Endothelial cell of umbilical vein (primary cell): ENCODE measurements at places on chromosomes 2 and 18.

- peak; percentile 70 for DNase-seq
Observed at GRCh38 chr2:134379293-134379692, 125.4 kb downstream of the MGAT5 start.

DNA sequence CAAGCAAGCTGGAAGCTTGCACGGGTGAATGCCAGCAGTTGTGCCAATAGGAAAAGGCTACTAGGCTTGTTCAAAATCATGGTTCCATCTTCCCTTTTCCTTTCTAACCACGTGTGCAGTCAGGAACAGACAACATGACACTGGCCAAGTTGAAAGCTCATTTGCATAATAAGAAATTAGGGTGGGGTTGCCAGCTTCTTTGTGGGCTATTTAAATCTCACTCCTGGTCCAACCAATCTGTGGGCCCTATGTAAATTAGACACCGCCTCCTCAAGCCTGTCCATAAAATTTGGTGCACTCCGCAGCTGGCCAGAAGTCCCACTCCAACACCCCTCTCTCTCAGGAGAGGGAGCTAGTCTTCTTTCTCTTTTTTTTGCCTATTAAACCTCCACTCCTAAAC, 1948.4 kb upstream of the PIK3C3 start:
- DNase-seq: no peak

- DNase-seq: no peak
Observed at GRCh38 chr2:3637311-3637675, 20.7 kb upstream of the ALLC start.

- peak; percentile 21 for DNase-seq
Observed at GRCh38 chr18:59631583-59632181, 65.5 kb downstream of the CCBE1 start.

- no peak for DNase-seq
Observed at GRCh38 chr2:96323849-96324248, 1.3 kb upstream of the ITPRIPL1 start.

DNA sequence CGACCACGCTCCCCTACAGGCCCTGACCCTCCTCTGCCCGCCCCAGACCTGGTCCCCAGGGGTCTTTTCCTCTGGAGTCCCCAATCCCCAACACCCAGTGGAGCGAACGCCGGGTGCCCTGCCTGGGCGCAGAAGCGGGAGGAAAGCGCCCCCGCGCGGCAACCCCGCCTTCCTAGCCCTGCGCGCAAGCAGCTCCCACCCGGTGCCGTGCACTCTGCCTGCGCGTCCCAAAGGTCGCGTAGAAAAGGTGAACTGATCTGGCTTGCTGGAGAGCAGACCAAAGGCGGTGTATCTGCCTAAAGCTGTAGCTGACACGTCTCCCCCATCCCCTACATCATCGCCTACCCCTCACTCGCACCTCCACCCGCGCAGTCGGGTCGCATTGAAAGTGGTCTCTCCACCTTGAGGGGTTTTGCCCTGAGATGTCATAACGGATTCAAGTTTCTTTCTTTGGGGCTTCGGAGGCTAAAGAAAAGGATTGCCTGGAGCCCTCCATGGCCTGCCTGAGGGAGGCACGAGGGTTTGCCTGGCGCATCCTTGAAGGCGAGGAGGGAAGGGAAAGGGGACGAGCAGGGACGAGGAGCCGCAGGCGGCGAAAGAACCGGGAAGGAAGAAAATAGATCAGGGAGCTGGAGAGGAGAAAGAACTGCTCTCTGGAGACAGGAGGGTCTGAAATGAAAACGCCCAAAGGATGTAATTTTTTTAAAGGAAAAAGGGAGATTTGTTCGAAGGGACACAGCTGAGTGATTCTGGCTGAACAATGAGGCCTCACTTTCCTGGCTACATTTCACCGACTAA, 5.8 kb downstream of the GAD1 start:
- DNase-seq: no peak

GRCh38 chr2:139033300-139033699, 253.1 kb upstream of the NXPH2 start:
- DNase-seq: no peak

DNA sequence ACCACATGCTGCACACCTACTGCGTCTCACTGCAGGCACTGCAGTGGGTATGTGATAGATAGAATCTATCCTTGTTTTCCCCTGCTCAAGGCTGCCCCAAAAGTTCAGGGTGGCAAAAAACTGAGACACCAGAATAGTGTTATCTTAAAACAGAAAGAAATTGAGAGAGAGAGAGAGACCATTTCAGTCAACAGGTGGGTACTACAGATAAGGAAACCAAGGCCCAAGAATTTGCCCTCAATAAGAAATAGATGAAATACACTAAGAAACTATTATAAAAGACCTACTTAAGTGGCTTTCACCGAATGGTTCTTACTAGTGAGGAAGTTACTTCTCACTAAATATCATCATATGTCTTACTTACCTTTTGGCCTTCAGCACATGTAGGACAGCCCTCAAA, 27.9 kb downstream of the EPG5 start:
- no peak for DNase-seq

- no peak for DNase-seq
Observed at GRCh38 chr2:168137510-168138180, 109.8 kb downstream of the STK39 start.

GRCh38 chr2:191010887-191011885, 2.8 kb downstream of the STAT1 start:
- no peak for DNase-seq

GRCh38 chr18:63309422-63309821, 10.1 kb downstream of the BCL2 start:
- no peak for DNase-seq

DNA sequence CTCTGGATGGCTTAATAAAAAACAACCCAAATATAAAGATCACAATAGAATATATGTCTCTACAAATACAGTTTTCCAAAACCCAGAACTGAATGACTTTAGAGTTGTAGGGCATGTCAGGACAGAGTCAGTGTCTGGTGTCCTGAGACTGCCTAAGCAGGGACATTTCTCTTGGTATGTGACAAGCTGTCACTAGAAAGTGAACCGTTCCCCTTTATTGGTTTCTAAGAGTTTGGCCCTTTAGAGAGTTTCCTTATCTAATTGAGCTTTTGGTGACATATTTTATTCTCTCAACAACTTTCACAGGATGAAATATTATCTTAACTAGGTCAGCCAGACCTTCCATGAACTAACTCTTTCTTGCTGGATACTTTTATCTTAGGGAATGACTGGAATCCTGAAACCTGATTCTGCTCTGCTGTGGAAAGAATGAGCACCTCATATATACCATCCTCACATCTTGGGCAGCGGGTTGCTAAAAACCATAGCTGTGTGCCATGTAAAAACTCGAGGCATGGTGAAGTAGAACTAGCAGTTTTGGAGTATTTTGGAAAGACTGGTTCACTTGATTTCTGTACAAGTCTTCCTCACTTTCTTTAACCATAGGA, 54.8 kb downstream of the CAVIN2 start:
- no peak for DNase-seq

DNA sequence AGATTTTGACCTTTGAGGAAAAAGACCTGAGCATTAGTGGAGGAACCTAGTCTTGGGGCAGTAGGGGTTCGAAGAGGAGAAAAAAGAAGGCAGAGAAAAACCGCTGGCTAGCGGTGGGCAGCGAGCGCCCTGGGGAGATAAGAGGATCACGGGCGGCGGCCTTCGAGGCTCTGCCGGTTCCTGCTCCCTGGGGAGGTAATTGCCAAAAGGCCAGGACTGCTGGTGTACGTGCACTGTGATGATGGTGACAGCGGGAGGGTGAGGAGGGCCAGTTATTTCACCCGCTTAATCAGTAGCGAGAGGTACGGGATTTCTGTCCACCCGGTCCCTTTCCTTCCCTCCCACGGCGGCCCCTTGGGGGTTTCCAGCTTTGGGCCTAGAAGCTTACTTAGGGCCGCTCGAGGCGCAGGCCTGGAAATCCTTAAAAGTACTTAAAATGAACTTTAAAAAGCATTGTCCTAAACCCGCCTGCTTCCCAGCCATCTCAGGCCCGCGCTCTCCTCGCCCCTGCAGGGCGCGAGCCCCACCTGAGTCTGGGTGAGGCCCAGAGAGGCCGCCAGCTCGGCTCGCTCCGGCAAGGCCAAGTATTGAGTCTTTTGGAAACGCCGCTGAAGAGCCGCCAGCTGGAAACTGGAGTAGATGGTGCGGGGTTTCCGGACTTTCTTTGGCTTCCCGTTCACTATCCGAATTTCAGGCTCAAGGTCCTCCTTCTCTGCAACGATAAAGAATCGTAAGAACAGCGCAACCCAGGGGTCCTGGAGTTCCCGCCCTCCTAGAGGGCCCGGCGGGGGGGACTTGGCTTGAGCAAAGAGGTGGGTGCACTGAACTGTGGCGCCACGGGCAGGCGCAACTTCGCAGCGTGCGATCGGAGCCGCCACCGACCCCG, 1.5 kb downstream of the DLX2 start:
- DNase-seq: no peak

DNA sequence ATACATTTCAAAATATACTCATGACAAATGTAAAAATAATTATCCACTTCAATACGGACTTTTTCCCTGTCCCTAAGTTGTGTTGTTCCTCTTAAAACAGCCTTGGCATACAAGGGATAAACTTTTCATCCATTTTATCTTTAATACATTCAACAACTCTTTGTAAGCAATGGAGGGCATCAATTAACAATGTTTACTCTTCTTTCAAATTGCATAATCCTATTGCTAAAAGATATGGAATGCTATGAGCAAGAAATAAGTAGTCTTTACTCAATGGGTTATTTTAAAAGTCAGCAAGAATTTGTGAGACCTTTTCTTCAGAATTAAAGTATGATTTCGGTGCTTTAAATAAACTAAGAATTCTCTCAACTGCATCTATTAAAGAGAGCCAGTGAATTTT, 41.9 kb downstream of the SCN9A start:
- no peak for DNase-seq

- DNase-seq: peak; percentile 74
Observed at GRCh38 chr18:56196495-56197225, 441.7 kb downstream of the TXNL1 start.

DNA sequence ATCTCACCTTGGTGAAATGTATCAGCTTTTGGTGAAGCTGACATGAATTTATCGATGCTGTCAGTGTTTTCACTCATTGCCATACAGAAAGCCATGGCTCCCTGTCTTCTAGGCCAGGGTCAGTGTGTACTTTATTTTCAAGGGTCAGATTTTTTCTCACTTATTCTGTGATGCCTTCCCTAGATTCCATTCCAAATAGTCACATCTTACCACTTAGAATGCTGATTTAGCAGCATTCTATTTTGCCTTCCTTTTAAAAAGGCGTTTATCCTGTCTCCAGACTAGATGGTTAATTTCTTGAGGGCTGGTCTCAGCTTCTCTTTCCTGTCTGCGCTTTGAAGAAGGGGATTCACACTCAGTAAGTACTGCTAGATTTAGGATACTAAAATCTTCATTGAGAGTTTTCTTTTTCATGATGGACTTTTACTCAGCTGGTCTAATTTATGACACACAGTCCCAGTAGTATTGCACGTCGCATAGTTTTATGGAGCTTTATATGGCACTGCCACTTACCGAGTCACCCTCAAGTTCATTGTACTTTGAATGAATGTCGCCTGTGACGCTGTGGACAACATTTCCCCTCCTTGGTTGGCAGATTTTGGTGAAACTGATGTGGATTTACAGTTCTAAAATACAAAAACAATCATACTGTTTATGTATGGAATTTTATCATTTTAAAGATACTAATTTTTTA, 194.0 kb downstream of the ZNF407 start:
- no peak for DNase-seq

- DNase-seq: no peak
Observed at GRCh38 chr2:179036353-179036905, 13.5 kb downstream of the CCDC141 start.

- DNase-seq: no peak
Observed at GRCh38 chr2:231259104-231259503, 60.7 kb downstream of the ARMC9 start.

- no peak for DNase-seq
Observed at GRCh38 chr18:10893196-10893595, 256.2 kb downstream of the PIEZO2 start.

GRCh38 chr2:24085200-24085489, 511 bp upstream of the TP53I3 start:
- DNase-seq: no peak
